ENCODE measurements at places on chromosomes 4 and X. TPM values are rescaled to one million over a fixed set of nuclear protein-coding genes. Genes with fewer than 3 reads are reported as not detected.

XAGE2 gene
- total RNA-seq: not detected

ZNF630 gene
- total RNA-seq: 1.3 TPM

- DNase-seq: no peak
Measured at GRCh38 chr4:166512267-166512666, 639.2 kb downstream of the TLL1 start.

DNA sequence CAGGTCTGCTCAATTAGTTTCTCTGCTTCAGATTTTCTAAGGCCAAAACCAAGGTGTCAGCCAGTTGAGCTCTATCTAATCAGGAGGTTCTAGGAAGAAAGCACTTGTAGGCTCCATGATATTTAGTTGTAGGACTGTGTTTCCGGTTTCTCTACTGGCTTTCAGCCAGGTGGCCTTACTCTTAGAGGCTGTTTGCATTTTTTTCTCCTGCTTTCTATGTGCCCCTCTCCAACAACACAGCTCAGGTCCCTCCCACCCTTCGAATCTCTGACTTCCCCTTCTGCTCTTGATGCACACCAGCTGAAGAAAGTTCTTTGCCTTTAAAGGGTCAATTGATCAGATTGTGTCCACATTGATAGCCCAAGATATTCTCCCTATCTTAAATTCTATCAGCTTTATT lies 245.2 kb downstream of the RAB28 start:
- no peak for DNase-seq

GRCh38 chrX:109841869-109842579 lies 109.0 kb upstream of the ACSL4 start:
- DNase-seq: no peak

DNA sequence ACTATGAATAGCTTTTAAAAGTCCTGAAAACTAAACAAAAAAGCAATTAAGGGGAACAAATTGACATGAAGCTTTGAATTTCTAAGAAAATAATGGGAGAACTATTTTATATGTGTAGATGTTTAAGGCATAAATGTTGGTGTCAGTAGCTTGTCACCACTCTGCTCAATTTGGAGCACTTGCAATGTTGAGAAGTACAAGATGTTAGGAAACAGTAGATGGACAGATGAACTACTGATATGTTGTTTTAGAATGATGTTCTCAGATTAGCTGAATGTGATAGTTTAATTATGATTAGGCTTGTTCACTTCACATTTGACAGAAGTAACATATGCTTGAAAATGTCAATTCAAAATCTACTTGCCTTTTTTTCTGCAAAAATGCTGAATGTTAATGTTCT lies 525.7 kb upstream of the IGFBP7 start:
- DNase-seq: no peak

DNA sequence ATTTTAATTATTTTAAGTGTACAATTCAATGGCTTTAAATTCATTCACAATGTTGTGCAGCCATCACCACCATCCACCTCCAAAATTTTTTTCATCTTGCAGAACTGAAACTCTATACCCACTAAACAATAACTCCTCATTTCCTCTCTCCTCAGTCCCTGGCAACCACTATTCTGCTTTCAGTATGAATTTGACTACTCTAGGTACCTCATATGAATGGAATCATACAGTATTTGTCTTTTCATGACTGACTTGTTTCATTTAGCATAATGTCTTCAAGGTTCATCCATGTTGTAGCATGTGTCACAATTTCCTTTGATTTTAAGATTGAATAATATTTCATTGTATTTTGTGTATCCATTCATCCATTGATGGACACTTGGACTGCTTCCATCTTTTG lies 46.9 kb downstream of the KIF4A start:
- DNase-seq: no peak

DNA sequence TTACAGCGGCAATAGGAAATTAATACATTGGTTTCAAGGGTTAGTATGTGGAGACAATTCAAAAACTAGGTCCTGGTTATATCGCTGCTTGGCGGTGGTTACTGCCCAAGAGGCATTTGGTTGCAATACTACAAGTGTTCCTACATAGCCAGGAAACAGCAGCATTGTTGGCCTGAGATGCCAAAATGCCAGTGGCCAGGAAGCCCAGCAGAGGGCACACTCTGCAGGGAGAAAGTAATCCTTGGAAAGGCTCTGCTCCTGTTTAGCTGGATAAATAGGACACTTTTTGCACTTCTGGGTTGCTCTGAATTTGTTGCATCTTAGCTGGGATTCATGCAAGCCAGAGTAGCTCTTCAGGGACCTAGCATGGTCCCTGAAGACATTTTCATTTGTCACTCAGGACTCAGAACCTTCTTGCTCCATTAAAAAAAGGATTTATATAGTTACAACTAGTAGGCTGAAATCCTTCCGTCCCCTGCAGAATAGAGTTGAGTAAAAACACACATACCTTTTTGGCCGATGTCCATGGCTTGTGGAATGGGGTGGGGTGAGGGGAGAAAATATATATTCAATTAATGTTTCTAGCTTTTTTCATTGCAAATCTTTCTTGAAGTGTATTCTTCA lies 8.1 kb upstream of the GPR119 start:
- DNase-seq: no peak

- DNase-seq: no peak
Measured at GRCh38 chr4:113945906-113946305, 33.5 kb downstream of the ARSJ start.

DNA sequence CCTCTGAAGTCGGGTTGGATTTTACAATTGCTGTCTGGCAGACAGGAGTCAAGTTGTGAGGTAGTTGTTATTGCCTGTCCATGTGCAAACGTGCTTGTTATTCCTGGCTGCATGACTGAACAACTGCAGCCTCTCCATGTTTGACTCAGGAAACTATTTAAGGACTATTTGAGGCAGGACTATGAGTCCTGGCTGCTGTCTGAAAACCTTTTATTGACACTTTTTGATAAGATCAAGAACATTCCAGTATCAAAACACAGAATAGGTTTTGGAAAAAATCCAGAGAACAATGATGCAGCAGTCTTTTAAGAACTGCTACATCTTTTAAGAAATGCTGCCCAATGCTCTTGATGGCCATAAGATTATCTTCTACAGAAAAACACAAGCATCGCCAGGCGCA lies 10.0 kb upstream of the SPRY1 start:
- DNase-seq: no peak

DNA sequence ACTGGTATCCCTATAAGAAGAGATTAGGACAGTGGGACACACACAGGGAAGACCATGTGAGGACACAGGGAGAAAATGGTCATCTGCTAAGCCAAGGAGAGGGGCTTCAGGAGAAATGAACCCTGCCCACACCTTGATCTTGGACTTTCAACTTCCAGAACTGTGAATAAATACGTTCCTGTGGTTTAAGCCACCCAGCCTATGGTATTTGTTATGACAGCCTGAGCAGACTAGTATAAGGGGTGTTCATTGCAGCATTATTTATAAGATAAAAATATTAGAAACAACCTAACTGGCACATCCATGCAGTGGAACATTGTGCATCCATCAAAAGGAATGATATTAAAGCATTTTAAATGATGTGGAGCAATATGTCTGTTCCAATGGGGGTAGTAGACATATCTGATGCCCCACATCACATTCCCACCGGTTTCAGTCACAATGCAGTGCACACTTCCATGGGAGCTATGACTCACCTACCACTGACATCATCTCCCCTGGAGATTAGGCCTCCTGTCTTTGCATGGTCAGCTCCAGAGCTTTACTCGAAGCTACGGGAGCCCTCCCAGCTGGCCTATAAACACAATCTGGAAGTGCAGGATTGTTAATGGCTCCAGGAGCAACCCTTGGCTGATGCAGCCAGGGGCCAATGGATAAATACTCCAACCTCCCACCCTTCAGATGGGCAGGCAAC lies 38.9 kb upstream of the MAMLD1 start:
- DNase-seq: no peak

- no peak for DNase-seq
Measured at GRCh38 chrX:55640854-55641253, 17.7 kb downstream of the FOXR2 start.
